ENCODE measurements at places on chromosomes 6 and 20.

DNA sequence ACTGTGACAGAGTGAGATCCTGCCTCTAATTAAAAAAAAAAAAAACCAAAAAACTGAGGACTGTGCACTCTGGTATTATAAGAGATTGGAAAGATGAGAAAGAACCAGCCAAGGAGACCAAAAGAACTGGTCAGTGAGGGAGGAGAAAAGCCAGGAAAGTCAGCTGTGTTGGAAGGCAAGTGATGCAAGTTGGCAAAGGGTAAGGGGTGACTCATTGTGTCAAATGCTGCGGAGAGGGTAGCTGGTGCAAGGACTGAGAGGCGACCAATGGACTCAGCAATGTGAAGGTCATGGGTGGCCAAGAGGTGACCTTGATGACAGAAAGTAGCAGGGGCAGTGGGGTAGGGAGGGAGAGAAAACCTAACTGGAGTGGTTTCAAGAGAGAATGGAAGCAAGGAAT, 27.4 kb upstream of the LRRN4 start:
- DNase-seq, result no peak

DNA sequence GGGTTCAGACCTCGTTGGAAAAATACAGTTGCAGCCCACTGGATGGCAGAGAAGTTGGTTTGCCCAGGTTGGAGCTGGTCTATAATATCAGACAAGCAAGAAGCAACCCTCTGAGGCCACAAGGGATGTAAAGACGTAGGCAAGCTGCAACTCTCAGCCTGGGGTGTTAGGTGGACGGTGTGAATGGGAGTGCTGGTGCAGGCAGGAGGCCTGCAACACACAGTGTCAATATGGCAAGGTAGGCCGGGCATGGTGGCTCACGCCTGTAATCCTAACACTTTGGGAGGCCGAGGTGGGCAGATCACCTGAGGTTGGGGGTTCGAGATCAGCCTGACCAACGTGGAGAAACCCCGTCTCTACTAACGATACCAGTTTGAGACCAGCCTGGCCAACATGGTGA, 10.5 kb downstream of the VPS16 start:
- DNase-seq, result no peak

- DNase-seq, result no peak
Observed at GRCh38 chr6:126788861-126789365, 329.6 kb upstream of the RSPO3 start.

- no peak for DNase-seq
Observed at GRCh38 chr6:131779304-131779703, 28.5 kb upstream of the ENPP1 start.

- no peak for DNase-seq
Observed at GRCh38 chr6:32610682-32611296, 21.1 kb upstream of the HLA-DRB1 start.

DNA sequence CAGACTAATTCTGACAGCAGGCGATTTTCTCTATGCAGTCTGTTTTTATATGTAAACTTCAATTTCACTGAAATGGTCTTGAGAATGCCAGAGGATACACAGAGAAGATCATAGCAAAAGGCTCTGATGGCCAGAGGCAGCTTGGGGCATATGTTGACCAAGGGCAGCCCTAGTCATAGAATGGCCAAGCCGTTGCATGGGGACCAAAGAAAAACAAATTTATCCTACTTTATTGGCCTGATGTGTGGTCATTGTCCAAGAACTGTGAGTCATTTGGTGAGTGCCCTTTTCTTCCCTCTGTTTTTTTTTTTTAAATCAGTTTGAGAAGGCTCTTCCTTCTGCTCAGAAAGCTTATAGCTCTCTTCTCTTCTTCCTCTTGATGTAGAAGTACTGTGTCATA, 5.8 kb downstream of the HDGFL1 start:
- DNase-seq, result no peak

DNA sequence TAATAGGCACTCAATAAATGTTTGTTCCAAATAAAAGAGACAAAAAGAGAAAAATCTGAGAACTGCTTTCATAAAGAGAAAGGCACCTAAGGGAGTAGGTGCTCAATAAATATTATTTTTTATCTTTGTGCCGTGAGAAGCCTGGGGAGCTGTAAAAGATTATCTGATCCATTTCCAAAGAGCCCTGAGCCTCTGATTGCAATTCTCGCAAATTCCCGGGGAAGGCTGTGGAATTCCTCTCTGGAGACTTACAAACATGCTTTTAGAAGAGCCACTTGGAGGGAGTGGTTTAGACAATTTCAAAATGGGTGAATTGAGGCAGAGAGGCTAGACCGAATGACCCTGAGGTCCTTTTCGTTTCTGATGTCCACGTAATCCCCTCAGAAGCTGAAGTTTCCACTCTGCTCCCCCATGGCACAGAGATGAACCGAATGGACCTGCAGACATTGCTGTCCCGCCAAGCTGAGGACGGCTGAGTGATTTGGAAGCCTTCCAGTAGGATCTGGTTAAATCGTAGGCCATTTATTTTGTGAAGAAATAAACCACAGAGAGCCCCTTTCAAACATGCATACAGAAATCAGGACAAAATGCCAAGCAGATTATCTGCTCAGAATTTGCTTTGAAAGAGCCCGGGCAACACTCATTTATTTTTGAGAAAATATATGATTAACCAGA, 77.8 kb downstream of the PKHD1 start:
- no peak for DNase-seq
